ENCODE measurements at places on chromosomes 12 and 14.

DNA sequence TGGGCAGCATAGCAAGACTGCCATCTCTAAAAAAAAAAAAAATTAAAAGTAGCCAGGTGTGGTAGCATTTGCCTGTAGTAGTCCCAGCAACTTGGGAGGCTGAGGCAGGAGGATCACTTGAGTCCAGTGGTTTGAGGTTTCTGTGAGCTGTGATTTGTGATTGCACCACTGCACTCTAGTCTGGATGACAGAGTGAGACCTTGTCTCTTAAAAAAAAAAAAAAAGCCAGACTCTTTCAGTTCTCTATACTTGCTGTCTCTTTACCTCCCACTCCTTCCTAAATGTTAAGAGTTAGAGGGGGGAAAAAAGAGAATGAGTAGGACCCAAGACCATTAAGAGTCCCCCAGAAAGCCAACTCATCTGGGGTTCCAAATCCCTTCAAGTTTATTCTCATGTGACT lies 17.8 kb downstream of the EIF2S1 start:
- no peak for DNase-seq

DNA sequence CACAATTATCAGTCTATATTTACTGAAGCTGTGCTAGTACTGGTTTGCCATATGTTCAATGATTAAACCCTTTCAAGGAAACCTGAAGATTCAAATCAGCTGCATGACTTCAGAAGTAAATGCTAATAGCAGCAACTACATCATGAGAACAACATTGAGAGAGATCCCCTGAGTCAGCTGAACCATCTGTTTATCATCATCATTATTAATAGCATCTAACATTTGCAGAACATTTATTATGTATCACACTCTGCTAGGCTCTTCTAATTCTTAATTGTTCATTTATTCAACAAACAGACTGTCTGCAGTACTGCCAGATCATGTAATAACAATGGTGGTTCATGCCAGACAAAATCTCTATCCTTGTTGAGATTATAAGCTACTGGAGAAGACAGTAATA lies 157.4 kb downstream of the KLHL28 start:
- DNase-seq, result no peak

- DNase-seq, result no peak
Measured at GRCh38 chr12:115990241-115990640, 287.3 kb downstream of the MED13L start.

DNA sequence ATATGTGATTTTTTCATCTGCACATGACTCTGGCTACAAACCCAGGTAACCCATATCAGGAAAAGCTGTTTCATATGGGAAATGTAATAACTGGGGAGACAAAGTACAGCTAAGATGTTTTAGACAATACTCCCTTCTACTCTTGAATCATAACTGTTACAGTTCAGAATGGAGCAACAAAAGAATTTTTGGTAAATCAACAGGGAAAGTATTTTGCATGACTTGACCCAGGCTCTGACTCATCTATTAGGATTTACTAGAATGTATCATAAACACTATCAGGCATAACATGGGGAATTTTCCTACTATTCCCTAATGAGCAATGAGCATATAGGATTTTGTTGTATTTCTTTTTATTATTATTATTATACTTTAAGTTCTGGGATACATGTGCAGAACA lies 553.0 kb downstream of the SLC16A7 start:
- no peak for DNase-seq

- no peak for DNase-seq
Measured at GRCh38 chr12:105084251-105085250, at the start of gene ALDH1L2. TSS of gene ALDH1L2 (minus strand) at chr12:105084458. CDS start at chr12:105084436, 22 bp downstream.

DNA sequence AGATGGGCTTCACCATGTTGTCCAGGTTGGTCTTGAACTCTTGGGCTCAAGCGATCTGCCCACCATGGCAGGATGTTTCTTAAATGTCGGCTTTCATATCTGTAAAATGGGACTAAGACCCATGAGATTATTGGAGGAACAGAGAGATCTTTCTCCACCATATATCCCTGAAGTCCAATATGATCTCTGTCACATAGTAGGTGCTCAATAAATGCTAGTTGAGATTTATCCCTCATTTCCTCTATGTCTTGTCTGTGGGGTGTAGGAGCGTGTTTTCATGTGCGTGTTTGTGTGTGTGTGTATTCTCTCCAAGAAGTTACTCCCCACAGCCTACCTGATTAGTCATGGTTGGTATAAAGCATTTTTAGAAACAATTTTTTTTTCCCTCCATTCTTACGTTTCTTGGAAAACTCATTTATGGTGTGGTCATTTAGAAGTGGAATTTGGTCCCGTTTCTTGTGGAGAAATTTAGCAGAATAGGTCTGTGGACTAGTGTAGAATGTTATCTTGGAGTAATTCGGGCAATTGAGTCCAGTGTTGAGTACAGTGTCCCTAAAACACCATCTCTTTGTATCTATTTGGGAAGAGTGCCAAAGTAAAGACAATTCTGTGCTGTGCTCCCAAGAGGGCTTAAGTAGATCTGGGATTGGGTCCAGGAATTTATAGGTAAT lies 4.3 kb downstream of the STRAP start:
- DNase-seq, result no peak

DNA sequence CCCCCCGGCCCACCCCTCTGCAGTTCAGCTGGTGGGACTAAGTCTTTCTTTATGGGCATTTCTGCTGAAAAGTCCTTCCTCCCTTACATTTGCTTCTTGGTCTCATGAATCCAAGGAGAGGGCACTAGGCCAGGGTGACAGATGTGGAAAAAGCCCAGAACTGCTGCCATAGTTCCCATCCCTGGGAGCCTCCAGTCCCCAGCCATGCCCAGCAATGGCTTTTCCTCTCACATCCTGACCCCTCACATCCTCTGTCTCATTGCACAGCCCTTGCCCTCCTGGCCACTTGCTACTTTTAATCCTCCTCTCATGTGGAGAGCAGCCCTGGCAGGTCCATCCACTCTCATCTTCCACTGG lies 122.5 kb downstream of the ZFP36L1 start:
- DNase-seq, result no peak

DNA sequence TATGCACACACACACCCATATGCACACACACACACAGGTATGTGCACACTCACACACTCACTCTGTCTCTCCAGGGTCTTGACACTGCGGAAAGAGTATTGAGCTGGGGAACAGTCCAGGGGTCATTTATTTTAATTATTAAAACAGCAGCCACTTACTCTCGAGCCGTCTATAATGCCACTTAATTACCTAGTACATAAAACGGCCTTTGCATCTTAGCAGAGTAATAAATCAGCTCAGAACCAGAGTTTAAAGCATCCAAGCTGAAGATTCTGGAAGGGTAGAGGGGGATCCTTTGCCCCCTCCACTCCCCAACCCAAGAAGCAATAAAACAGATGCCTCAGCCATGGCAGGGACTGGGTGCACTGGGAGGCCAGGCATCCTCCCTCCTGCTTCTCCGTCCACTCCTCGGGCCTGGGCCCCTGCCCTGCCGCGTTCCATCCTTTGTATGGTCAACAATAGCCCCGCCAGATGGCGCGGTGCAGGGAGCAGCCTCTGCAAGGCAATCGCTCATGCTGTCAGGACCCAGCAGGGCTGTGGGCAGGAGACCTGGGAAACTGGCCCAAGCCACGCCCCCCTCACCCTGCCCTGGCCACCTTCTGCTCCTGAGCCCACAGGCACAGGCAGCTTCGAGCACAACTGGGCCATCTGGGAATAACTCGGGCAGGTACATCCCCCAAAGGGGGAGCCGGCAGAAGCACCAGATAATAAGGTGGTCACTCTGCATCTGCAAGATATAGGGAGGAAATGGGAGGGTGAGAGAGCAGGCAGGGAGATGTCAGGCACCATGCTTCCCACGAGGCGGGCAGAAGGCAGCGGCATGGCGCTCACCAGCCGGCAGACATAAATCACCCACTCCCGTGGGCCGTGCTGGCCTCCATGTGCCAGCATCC lies 40.9 kb downstream of the CCDC85C start:
- peak; percentile 38 for DNase-seq

DNA sequence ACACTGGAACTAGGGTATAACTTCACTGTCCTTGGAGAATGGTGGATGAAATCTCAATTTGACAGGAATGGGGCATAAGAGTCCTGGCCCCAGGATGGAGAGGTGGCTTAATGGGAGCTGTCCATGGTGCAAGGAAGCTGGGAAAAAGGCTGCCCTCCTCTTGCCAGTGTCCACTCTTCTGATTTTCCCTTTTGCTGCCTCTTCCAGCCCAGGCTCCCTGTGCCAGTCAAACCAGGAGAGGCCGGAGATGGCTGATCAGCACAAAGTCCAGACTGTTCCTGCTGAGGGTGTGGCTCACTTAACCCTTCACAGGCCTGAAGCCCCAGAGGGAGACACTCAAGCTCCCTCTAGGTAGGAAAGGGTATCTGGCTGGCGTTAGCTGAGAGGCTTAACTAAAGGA lies at the start of gene MYO1A:
Gene MYO1A, minus strand, starts transcription at position 240 of the 400 bp plus-strand sequence. CDS start 1,806 bp downstream, outside the sequence.
- no peak for DNase-seq

- no peak for DNase-seq
Measured at GRCh38 chr14:91338379-91338778, 79.2 kb downstream of the CCDC88C start.

- DNase-seq, result no peak
Measured at GRCh38 chr14:68658029-68658509, 134.8 kb downstream of the ZFP36L1 start.

DNA sequence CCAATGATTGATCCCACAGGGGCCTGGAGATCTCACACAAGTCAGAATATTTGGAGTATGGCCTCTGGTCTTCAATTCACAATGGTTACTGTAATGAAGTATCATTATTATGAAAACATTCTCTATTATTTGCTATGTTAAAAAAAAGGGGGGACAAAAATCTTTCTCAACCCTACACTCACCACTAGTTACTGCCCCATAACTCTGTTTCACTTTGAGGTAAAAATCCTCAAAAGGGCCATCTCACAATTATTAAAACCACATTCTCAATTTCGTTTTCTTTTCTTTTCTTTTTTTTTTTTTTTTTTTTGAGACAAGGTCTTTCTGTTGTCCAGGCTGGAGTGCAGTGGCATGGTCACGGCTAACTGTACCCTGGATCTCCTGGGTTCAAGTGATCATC lies 59.6 kb upstream of the KCNC2 start:
- no peak for DNase-seq
